ENCODE measurements at places on chromosomes 7 and 10.

GRCh38 chr10:70683940-70684339 lies 11.6 kb downstream of the ADAMTS14 start:
- no peak for DNase-seq

DNA sequence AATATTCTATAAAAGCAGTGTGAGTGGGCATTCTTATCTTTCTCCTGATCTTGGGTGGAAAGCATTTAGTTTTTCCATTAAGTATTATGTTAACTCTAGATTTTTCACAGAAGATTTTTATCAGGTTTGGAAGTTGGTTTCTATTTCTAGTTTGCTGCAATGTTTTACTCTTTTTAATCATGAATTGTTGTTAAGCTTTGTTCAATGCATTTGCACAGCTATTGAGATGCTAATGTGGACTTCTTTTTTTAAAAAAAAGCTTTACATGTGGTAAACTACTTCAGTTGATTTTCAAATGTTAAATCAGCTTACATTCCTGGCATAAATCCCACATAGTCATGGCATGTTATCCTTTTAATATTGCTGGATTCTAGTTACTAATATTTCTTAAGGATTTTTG lies 363.6 kb upstream of the NRP1 start:
- no peak for DNase-seq

DNA sequence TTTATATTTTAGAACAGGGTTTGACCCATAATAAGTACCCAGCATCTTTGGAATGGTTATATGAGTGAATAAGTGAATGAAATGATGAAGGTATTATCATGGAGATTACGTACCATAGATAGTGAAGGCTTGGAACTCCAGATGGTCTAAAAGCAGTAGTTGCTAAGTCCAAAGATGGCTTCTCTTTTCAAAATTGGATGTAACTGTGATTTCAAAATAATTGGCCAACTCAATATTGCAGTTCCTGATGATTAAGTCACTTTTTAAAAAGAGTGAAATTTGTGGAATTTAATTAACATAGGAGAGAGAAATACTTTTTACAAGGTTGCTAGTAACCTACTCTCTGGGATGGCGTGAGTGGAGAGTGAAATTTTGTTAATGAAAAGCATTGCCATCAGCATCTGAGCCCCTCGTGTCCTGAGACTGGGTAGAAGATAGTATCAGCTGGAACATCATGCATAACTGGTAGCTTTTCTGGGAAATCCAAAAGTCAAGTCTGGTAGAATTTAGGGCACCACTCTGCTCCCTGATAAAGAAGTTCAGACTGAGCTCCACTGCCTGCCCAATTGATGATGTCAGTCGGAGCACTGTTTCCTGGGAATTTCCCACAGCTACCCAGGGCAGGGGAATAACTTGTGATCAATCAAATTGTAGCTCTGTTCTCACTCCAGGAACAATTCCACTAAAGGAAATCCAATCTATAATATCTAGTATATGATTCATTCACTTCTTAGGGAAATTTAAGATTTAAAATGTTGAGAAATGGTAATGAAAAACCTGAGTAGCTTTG lies 3.2 kb downstream of the GPR141 start:
- DNase-seq, result no peak

- DNase-seq, result no peak
These were observed 14.4 kb upstream of the MYL7 start for GRCh38 chr7:44155191-44156185.

DNA sequence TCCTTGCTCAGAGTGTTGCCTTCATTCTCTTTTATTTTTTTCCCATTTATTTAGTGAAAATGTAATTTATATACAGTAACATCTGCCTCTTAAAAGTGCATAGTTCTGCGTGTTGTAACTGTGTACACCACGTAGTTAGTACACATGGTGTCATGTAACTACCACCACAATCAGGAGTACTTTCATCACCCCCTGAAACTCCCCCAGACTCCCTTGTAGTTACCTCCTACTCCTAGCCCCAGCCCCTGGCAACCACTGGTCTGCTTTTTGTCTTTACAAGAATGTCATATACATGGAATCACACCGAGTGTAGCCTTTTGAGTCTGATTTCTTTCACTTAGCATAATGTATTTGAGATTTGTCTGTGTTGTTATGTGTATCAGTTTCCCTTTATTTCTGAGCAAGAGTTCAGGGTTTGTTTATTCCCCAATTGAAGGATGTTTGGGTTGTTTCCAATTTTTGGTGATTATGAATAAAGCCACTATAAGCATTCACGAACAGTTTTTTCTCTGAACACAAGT lies 50.6 kb downstream of the GRK5 start:
- DNase-seq, result no peak

- DNase-seq, result no peak
These were observed 77.5 kb downstream of the MGMT start for GRCh38 chr10:129544205-129545202.

GRCh38 chr10:22339761-22340328 lies 5.5 kb upstream of the SPAG6 start:
- no peak for DNase-seq

DNA sequence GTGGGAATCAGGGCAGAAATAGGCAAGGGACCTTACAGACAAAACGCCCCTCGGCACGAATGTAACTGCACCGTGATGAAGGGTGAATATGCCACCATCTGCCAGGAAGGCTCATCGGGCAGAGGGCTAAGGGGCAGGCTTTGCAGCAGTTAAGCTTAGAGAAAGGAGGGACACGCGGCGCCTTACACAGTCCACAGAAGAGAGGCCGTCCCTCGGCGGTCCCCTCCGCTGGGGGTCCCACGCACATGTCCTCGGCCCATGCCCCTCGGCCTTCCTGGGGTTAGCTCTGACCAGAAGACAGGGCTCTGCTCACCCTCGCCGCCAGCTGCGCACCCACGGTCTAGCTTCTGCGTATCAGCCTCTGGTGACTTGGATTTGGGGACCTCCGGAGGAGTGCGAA lies 141.1 kb downstream of the DYNC2I1 start:
- no peak for DNase-seq
